ENCODE measurements at places on chromosomes 3 and 15.

GRCh38 chr3:134419214-134419959, 45.1 kb upstream of the AMOTL2 start:
- DNase-seq: no peak

- peak; percentile 33 for DNase-seq
Observed at GRCh38 chr3:177904621-177905020, 631.6 kb upstream of the KCNMB2 start.

GRCh38 chr15:100310513-100311153, 31.1 kb downstream of the ADAMTS17 start:
- DNase-seq: no peak

GRCh38 chr3:185934174-185934557, 3.6 kb downstream of the TRA2B start:
- DNase-seq: no peak

- no peak for DNase-seq
Observed at GRCh38 chr3:46890132-46890531, 12.6 kb downstream of the PTH1R start.

GRCh38 chr3:61182662-61183061, 68.6 kb downstream of the FHIT start:
- no peak for DNase-seq

DNA sequence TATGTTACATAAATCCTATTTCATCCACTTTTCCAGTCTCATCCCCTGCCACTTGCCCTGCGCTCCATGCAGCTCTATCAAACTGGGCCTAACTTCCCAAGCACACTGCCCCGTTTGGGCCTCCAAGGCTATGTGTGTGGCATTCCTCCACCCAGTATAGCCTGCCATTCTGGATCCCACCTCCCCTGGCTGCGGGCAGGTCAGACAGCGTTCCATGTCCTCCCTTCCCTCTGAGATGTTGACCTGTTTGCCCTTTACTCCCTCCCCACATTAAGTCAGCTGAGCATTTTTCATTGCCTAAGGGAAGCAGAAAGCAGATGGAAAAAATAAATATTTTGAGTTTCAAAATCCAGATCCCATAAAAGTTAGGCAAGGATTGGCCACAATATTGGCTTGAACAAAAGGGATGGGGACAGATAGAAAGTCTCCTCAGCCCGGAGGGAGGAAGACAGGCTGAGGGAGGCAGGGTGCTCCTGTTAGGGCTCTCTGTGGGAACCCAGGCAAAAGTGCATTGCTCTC, 73.3 kb downstream of the CYP19A1 start:
- DNase-seq: no peak

DNA sequence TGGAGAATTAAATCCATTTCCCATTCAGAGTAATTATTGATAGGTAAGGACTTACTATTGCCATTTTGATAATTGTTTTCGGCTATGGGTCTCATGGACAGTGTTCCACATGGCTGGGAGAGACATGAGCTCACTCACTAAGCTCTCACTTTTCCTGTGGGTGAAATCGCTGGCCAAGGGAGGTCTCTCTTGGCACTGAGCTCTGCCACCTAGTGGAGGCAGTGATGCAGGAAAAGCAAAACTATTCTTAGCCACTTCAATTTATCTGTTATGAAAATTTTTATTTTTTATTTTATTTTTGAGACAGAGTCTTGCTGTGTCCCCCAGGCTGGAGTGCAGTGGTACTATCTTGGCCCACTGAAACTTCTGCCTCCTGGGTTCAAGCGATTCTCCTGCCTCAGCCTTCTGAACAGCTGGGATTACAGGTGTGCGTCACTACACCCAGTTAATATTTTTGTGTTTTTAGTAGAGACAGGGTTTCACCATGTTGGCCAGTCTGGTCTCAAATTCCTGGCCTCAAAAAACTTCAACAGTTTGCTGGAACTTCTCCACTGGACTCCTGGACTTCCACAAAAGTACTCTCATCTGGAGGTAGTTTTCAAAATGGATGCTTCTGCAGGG, 4.7 kb upstream of the RNF13 start:
- peak; percentile 80 for DNase-seq
